NCI-H1105 (cell line): ENCODE measurements at places on chromosomes 16 and 17.

- no peak for DNase-seq
Observed at GRCh38 chr17:4527566-4528125, 27.5 kb downstream of the MYBBP1A start.

GRCh38 chr17:66675273-66675990 lies 159.5 kb upstream of the CACNG5 start:
- no peak for DNase-seq

DNA sequence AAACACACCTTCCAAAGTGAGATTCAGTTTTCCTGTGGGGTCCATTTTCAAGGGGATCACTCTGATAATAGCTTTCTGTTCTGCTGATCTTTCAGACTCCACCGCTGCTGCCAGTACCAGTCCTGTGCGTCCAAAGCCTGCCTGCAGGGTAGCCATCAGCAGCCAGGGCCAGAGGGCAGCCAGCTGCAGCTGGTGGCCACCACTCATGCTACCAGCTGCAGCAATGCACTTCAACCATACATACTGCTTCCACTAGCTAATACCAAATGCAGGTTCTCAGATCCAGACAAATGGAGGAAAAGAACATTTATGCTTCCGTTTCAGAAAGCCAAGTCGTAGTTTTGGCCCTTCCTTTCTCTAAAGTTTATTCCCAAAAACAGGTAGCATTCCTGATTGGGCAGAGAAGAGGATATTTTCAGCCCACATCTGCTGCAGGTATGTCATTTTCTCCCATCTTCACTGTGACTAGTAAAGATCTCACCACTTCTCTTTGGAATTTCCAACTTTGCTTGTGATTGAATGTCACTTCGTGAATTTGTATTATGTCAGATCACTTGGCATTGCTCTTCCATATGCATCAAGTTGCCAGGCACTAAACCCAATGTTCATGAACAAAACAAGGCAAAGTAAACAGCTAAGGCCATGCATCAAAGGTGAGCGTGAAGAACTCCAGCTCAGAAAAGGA lies 1.8 kb downstream of the RNF43 start:
- peak; percentile 35 for DNase-seq

- no peak for DNase-seq
Observed at GRCh38 chr17:31241116-31241515, 55.9 kb downstream of the OMG start.

- no peak for DNase-seq
Observed at GRCh38 chr17:28187931-28188330, 131.1 kb upstream of the TMEM97 start.
